GM12891 (cell line): ENCODE measurements at places on chromosomes 2 and 18.

DNA sequence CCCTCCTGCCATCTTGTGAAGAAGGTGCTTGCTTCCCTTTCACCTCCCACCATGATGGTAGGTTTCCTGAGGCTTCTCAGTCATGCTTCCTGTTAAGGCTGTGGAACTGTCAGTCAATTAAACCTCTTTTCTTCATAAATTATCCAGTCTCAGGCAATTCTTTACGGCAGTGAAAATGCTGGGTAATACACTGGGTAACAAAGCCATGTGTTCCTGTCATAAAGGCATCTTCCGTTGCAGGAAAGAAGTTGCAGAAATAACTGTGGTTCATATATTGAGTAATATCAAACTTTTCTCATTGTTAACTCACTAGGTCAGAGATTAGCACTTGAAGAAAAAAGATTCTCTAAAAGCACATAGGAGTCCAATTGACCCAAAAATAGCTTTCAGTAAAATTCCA lies 163.9 kb upstream of the HNMT start:
- DNase-seq = no peak

- DNase-seq = no peak
These were observed 290.9 kb downstream of the AGAP1 start for GRCh38 chr2:235784788-235785187.

GRCh38 chr2:200040831-200041230 lies 85.4 kb downstream of the MAIP1 start:
- DNase-seq = no peak

- DNase-seq = no peak
These were observed 157.0 kb upstream of the ACAA2 start for GRCh38 chr18:49970319-49970718.

DNA sequence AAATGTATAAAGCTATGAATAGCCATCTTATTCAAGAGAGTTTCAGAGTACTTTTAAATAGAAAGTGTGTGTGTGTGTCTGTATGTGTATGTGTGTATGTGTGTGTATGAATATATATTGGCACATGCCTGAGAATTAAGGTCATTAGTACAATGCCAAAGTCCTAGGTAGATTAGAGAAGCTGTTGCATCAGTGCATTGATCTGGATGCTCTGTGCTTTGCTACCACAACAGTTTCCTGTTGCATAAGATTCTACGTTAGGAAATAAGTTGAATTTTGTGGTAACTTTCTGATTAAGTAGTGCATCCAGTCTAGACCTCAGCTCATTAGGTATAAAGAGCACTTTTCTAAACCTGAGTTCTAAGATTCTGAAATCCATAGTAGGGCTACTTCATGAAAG lies 1102.8 kb upstream of the KLHL29 start:
- DNase-seq = no peak

DNA sequence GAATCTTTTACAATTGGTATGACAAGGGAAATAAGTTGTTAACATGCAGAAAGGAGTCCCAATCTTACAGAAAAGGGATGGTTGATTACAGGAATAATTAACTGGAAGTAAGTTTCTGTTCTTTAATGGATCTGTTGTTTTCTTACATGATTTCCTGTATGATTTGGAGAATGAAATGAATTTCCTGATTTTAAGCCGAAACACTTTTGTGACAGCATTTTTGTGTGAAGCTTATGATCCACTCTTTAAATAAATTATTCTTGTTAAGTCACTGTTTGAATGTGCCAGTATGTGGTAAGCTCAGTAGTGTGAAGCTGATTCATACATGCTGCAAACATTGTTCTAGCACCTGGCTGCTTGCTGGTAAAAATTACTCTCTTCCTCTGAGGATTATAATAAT lies 516.2 kb downstream of the DCDC2C start:
- no peak for DNase-seq

- DNase-seq = no peak
These were observed 239.4 kb downstream of the DYSF start for GRCh38 chr2:71692621-71693277.
